ENCODE measurements at places on chromosomes 13 and 19.

DNA sequence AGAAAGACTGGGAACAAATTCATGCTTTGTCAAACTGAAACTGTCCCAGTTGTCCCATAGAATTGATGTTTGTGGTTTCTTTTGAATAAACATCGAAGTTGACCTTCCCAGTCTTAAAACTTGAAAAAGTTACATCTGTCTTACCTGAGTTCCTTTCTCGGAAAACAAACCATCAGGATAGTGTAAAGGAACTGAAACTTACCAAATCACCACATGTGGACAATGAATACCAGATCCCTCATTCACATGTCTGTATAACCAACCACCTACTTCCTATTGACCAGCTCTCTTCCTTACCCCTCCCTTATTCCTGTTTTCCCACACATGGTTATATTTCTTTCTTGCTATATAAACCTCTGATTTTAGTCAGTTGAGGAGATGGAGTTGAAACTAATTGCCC lies 791.7 kb upstream of the PCDH20 start:
- no peak for DNase-seq

- DNase-seq, result no peak
These were observed 6.5 kb upstream of the SLC25A42 start for GRCh38 chr19:19057317-19057716.

DNA sequence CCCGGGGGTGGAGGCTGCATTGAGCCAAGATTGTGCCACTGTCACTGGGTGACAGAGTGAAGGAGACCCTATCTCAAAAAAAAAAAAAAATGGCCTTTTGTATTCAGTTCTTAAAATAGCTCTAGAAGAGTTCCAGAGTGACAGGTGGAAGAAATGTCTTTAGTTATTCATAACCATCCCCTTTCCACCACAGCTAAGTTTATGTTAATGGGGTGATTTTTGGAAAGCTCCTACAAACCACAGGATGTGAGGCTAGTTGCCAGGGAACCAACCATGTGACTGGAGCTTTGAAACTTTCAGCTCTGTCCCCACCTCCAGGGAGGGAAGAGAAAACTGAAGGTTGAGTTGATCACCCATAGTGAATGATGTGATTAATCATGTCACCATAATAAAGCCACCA lies 6.9 kb downstream of the ZNF490 start:
- DNase-seq, result no peak

DNA sequence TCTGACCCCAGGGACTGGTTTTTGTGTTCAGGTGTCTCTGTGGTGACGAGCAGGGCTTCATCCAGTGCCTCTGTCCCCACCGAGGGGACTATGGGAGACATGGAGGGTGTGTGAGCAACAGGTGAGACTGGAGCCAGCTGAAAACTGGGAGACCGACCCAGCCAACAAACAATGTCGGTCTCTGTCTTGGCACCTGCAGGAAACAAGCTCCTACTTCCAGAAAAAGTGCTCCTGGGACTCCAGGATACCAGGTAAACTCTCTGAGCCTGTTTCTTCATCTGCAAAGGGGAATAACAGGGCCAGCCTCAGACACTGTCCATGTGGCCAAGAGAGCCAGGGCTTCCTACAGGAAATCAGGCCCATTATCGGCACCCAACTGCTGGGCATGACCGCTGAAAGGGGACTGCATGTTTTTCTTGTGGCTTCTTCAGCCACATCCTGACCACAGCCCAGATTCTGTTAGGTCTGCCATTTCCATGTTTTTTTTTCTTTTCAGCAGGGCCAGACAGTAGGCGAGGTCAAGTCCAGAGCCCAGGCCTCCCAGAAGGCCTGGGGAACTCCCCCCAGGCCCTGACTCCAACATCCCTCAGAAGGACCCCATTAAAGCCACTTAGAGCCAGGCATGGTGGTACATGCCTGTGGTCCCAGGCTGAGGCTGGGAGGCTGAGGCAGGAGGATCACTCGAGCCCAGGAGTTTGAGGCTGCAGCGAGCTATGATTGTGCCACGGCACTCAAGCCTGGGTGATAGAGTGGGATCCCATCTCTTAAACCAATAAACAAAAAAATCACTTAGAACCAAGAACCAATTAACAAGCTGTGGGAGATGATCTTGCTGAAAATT lies 836 bp upstream of the BST2 start:
- DNase-seq, result peak; percentile 85

DNA sequence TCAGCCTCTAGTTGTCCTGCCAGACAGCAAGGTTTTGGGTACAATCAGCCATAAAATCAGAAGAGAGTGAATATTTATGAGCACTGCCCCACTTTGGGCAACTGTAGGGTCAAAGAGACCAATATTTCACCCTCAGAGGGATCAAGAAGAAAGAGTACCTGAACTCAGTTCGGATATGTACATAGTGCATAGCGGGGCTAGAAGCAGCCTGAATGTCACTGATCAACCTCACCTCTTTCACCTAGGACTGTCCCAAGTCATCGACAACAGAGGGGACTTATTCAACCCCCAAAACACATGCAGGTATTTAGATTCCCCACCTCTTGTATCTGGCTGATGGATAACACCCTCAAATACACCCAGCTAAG lies 446.9 kb downstream of the COG6 start:
- DNase-seq, result no peak

- peak; percentile 59 for DNase-seq
These were observed 9.1 kb downstream of the UBE2L5 start for GRCh38 chr13:30431269-30431940.

DNA sequence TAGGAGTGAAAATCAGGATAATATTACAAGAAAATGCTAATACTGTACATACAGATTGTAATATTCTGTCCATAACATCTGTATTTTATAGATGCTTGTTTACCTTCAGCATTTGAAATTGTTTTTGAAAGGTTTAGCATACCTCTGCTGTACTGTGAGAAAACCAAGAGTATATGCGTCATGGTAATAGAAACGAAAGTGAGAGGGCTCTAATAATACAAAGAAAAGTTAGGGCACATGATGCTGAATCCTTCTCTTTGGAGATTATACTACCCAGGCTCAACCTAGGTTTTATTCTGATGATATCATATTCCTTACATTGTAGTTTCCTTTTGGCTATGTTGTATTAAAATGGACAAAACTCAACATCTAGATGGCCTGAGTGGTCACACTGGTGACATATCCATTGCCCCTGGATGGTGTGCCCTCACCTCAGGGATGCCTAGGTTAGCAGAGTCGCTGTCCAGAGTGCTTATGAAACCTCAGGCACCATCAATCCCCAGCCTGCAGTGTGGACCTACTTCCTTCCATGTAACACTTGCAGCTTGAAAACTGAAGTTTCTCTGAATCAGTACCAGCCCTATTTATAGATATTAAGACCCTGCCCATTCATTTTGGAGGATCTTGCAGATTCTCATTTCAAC lies 253.7 kb downstream of the KCTD12 start:
- no peak for DNase-seq

DNA sequence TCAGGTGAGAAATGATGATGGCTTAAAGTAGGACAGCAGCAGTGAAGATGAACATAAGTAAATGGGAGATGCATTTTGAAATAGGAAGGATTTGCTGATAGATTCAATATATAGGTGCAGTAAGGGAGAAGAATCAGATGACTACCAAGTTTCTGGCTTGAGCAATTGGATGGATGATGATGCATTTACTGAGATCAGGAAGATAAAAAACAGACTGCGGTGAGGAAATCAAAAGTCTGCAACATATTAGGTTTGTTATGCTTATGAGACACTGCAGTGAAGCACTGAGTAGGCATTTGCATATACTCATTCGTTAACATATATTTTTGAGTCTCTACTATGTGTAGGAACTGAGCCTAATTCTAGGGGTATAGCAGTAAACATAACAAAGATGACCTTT lies 184.2 kb downstream of the LACC1 start:
- no peak for DNase-seq

DNA sequence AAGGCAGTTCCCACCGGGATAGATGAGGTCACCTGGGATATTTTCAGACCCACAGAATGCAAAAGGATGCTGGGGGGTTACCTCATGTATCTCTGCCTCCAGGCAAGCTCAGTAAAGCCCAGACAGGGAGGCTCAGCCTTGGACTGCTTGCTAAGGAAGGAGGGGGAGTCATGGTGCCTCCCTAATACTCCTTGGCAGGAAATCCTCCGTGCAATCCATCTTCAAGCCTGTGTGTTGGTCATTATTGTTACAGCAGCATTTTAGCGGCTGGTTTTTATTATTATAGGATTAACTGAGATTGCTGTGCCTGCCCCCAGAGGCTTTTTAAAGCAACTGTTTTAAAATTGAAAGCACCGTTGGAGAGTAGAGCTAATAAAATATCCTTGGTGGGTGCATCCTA lies 188.5 kb upstream of the UBL3 start:
- DNase-seq, result no peak

DNA sequence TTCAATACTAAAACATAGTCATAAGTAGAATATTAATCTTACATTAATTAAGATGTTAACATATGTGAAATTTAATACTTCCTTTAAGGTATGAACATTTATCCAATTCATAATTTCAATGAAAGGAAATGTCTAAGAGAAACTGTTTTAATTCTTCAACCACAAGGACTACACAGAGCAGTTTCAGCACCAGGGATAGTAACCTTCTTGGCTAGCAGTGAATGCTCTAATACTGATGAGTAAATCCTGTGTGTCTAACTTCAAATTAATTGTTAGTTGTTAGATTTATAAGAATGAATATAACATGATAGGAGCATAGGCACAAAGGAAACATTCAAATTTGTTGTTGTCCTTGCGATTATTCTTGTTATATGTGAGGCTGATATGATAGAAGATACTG lies 15.6 kb upstream of the NBEA start:
- no peak for DNase-seq

DNA sequence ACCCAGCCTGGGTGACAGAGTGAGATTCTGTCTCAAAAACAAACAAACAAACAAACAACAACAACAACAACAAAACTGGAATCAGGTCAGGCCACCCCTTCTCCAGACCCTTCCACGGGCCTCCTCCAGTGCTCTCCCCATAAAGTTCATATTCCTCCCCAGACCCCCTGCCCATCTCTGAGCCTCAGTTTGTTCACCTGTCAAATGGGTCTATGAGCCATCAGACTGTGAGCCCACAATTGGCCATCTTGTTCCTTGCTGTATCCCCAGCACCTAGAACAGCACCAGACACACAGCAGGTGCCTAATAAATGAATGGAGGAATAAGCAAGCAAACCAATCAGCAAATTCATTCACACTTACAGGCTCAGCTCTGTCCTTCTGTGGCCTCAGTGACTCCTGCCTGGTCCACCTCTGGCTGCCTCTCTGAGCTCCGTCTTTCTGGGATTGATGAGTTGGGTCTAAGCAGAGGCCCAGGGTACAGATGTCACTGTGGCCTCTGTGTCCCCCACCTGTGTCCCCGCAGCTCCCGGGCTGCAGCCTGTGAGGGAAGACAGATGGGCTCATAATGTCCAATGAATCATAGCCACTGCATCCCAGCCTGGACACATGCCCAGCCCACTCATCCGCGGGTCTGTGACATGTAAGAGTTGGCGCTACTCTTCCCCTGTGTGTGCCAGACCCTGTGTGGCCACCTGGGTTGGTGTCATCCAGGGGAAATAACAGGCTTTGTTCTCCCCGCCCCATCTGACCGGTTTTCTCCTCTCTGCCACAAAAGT lies 19.6 kb upstream of the PTPRS start:
- no peak for DNase-seq

DNA sequence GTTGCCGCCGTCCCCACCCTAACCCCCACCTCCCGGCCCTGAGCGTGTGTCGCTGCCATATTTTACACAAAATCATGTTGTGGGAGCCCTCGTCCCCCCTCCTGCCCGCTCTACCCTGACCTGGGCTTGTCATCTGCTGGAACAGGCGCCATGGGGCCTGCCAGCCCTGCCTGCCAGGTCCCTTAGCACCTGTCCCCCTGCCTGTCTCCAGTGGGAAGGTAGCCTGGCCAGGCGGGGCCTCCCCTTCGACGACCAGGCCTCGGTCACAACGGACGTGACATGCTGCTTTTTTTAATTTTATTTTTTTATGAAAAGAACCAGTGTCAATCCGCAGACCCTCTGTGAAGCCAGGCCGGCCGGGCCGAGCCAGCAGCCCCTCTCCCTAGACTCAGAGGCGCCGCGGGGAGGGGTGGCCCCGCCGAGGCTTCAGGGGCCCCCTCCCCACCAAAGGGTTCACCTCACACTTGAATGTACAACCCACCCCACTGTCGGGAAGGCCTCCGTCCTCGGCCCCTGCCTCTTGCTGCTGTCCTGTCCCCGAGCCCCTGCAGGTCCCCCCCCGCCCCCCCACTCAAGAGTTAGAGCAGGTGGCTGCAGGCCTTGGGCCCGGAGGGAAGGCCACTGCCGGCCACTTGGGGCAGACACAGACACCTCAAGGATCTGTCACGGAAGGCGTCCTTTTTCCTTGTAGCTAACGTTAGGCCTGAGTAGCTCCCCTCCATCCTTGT lies 6.4 kb downstream of the YIPF2 start:
- no peak for DNase-seq

DNA sequence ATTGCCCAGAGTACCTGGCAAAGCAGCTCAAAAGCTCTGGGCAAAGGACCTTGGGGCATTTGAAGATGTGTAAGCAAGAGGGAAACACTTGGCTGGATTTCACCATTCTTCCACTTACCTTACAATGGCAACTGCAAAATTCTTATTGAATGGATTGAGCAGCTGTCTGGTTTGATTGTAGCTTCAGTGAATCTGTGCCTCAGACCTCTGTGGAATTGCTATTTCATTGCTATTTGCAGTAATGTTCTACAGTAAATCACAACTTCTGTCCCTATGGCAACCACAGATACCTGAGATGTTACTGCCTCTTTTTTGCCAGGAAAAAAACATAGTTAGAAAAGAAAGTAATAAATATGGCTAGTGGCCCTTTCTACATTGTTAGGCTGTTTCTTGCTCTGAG lies 519.5 kb downstream of the SUCLA2 start:
- DNase-seq, result no peak

GRCh38 chr13:20980430-20980829 lies 77.9 kb upstream of the XPO4 start:
- DNase-seq, result no peak

- DNase-seq, result peak; percentile 55
These were observed 13.5 kb downstream of the ARL11 start for GRCh38 chr13:49641801-49642291.

DNA sequence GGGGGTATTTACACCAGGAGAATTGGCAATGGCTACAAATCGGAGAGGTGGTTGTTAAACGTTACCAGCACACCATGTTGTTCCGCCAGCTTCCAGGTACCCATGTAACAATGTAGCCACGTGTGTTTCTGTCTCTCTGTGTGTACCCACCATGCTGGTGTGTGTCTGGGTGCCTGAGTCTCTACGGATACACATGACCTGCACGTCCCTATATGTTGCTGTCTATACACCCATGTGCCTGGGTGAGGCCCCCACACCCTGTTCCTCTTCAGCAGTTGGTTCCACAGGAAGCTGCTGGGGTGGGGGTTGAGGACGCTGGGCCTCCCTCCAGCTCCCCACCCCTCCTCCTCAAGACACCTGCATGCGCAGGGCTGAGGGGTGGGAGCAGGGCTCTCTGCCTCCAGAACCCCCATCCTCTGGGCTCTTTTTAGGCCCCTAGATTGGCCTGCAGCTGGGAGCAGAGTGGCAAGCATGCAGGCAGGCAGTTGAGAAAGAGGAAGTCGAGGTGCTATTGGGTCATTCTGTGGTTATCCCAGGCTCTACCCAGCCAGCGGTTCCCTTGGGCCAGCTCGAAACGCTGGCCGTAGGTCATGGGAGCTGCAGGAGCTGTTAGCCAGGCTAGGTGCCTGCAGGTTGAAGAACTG lies at the start of gene ARHGEF18:
TSS of gene ARHGEF18 (plus strand) at position 351 of the 644 bp plus-strand sequence. CDS start 13,954 bp downstream, outside the sequence.
- DNase-seq, result no peak

GRCh38 chr13:77492982-77493381 lies 42.5 kb upstream of the SCEL start:
- peak; percentile 17 for DNase-seq

Data from HT1080 (cell line).